ENCODE measurements at places on chromosomes 4 and X.

DNA sequence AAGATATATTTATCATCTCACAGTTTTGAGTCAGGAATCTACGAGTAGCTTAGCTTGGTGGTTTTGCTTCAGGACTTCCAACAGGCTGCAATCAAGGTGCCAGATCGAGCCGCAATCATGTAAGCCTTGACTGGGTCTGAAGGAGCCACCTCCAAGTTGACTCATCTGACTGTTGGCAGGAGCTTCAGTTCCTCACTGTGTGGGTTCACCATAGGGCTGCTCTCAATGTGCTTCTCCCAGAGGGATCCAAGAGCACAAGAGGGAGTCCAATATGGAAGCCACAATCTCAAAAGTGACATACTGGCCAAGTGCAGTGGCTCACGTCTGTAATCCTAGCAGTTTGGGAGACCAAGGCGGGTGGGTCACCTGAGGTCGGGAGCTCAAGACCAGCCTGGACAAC, 26.5 kb downstream of the DCHS2 start:
- no peak for DNase-seq

- no peak for DNase-seq
These were observed 136.0 kb downstream of the GABRB1 start for GRCh38 chr4:47167081-47168035.

GRCh38 chr4:145944886-145945285, 6.3 kb upstream of the ZNF827 start:
- no peak for DNase-seq

GRCh38 chrX:111010111-111010510, 85.9 kb upstream of the PAK3 start:
- DNase-seq = no peak

DNA sequence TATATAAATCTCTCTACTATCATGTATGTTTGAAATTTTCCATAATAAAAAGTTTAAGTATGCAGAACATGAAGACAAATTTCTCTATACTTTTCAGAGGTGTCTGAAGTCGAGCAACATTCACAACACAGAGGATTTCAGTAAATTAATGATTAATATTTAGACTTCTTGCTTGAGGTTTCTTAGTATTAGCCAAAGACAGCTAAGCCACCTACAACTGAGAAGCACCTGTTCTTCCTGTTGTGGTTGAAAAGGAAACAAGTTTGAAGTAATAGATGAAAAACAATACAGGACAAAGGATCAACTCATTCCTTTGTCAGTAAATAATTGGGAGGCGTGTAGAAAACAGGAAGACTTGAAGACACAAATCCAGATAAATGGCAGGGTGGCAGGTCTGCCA, 21.1 kb downstream of the SCML1 start:
- no peak for DNase-seq

- DNase-seq = no peak
These were observed 7.2 kb downstream of the CRMP1 start for GRCh38 chr4:5885733-5886132.

GRCh38 chr4:110041735-110042134, 129.1 kb downstream of the EGF start:
- no peak for DNase-seq

GRCh38 chr4:83993774-83994173, 457.9 kb downstream of the GPAT3 start:
- no peak for DNase-seq

DNA sequence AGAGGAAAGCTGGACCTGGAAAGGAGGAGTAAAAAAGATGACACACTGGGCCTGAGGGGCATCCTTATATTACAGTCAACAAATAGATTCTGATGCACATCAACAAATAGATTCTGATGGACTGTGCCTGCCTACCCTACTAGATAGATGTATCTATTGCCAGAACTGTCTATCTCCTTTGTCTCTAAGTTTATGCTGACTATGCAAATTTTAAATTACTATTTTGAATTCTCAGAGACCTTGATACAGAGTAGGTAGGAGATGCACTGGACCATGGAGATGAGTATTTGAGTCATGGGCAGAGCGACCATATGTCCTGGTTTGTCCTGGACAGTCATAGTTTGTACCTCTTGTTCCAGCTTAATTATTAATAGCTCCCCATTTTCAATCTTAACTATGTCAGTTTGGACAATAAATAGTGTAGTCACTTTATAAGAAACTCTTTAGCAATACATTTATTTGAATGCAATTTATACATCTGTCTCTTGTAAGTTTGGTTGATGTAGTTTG, 247.9 kb upstream of the PPP1R2C start:
- DNase-seq = no peak

GRCh38 chrX:118498351-118498750, 2.7 kb downstream of the DOCK11 start:
- no peak for DNase-seq

- DNase-seq = no peak
These were observed 646.6 kb downstream of the ANKRD50 start for GRCh38 chr4:124065936-124066335.

- DNase-seq = no peak
These were observed 20.5 kb upstream of the TRIM61 start for GRCh38 chr4:164997941-164998340.

GRCh38 chrX:135437867-135438733, 16.4 kb downstream of the SMIM10L2A start:
- no peak for DNase-seq

DNA sequence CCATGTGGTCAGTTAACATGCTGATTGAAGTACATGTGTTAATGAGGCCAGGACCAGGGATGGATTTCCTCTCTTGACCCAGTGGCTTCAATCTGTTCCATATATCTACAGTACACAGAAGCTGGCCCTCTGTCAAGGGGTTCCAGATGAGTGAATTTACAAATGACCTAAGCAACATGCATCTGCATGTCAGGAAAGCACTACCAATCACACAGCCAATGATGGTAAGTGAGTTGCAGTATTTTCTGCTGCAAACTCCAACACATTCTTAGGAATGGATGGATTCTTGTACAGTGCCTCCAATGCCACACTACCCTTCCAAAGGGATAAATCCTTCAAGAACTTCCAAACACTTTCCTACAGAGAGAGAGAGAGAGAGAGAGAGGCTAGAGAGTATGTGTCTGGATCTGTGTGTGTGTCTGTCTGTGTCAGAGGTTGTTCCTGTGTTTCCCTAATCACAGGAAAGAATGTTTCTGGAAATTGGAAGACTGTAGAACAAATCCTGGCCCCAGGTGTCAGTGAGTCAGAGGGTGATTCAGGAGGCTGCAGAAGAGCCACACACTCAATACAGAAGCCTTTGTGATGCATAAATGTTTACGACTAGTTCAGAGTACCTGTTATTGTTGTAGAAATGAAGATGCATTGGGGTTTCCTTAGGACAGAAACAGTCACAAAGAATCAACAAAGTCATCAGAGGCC, 107.5 kb downstream of the GUCY2F start:
- DNase-seq = no peak

- DNase-seq = no peak
These were observed 56.7 kb downstream of the PRPS1 start for GRCh38 chrX:107684956-107685385.

DNA sequence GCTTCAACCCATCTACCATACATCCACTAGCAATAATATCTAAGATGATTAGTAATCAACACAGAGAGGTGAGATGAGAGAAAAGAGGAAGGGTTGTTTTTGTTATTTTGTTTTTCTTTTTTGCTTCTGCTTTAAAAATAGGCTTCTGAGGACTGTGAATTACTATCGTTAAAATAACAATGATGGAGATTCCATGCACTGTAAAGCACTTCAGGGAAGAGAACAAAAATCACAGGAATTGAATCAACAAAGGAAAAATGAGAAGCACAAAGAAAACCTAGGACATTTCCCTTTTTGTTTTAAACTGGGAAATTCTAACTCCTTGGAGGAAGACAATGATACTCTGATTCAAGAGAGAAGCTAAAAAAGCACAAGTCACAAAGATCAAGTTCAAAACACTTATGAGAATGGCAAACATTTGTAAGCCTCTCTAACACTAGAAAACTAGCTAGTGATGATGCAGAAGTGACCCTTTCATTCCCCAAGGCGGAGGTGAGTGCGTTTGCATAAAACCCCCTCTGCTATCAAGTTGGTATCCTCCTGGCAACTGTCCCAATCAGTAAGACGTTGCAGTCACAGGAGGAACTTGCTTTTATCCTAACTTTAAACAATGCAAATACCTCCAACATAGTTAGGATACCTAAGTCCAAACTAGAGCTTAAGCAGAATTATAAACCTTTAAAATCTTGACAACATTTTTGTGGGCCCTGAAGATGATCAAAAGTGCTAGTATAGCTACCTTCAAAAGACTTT, 308.5 kb downstream of the CAMK2D start:
- DNase-seq = no peak

DNA sequence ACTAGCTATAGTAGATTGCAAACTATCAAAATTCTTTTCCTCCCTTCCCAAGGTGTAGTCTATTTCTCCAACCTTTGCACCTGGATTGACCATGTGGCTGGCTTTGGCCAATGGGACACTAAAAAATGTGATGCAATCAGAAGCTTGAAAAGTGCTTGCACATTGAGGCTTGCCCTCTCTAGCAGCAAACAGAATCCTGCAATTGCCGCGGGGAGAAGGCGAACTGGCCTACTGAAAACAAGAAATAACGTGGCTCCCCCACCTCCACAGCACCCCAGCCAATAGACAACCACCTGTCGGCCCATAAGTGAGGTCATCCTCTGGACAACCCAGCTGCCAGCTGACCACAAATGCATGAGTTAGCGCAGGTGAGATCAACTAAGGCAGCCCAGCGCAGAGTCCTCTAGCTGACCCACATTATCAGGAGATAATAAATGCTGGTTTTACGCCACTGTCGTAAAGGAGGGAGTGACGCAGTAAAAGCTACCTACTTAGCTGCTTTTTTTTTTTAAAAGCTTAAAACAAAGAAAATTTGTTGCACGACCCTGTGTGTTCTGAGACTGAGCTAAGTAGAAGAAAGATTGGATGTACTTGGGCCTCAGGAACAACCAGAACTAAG, 95.2 kb downstream of the GK start:
- DNase-seq = no peak

GRCh38 chr4:83618431-83618830, 82.5 kb downstream of the GPAT3 start:
- DNase-seq = no peak

GRCh38 chrX:78653118-78653822, 5.9 kb downstream of the RTL3 start:
- DNase-seq = peak; percentile 9

GRCh38 chr4:48017108-48017571, 568 bp downstream of the NIPAL1 start:
- DNase-seq = no peak

DNA sequence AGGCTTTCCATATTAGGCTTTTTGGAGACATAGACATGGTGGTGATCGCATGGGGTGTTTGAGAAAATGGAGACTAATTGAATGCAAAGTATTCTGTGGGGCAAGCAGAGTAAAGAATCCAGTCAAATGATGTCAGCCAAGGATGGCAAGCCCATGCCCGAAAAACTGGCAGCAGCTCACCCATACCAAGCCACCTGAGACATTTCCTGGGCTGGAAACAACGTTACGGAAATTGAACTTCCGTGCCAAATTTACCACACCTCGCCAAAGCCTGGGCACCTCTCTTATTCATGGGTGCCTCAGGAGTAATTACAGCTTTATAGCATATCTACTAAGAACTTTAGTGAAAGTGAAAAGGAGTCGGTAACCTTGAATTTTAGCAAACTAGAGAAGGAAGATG, 166.4 kb downstream of the CBR4 start:
- no peak for DNase-seq

DNA sequence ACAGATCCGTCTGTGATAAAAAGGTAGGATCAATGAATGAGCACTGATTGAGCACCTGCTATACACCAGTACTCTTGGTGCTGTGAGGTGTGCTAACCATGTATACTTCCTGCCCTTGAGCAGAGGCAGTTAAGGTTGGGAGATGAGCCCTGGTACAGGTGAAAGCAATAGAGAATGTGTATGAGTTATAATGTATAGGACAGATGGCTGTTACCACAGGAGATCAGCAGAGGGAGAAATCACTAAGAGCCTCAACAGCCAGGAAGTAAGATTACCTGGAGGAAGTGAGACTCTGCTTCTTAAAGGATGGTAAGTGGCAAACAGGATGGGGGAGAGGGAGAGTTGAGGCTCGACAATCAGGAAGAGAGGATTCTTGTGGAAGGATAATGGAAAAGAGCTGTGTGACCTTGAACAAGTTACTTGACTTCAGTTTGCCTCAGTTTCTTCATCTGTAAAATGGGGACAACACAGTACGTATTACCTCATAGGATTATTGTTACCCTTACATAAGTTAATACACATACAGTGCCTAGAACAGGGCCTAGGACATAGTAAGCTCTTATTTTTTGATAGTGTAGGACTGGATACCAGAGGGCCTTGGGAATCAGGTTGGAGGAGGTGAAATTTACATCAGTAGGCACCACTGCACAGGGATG, 9.1 kb downstream of the CXCR3 start:
- peak; percentile 18 for DNase-seq

GRCh38 chrX:16077811-16078210, 45.6 kb upstream of the GRPR start:
- no peak for DNase-seq

Data from CD4-positive, alpha-beta T cell treated with Interleukin-6 at 100 ng/mL for 8 hours (primary cell).